Liver (tissue), 10 donors: ENCODE measurements at places on chromosomes 6 and 20. TPM values are rescaled to one million over a fixed set of nuclear protein-coding genes. Genes with fewer than 3 reads are reported as not detected.

VWA7 gene
- 0.81 TPM for polyA plus RNA-seq

GOPC gene
- 7.9 TPM for polyA plus RNA-seq

KIF25 gene
- polyA plus RNA-seq = not detected

OR5V1 gene
- polyA plus RNA-seq = not detected

STMND1 gene
- polyA plus RNA-seq = 0.05 TPM

CLIC5 gene
- polyA plus RNA-seq = 0.09 TPM

CST4 gene
- not detected for polyA plus RNA-seq

GSTA4 gene
- polyA plus RNA-seq = 7.9 TPM

HLA-E gene
- polyA plus RNA-seq = 177 TPM

ADTRP gene
- 0.21 TPM for polyA plus RNA-seq

WFDC12 gene
- polyA plus RNA-seq = not detected

FRMD1 gene
- polyA plus RNA-seq = 0.15 TPM

NOTCH4 gene
- polyA plus RNA-seq = 10.4 TPM
